A549 (cell line): ENCODE measurements at places on chromosomes 1 and 21. TPM values are rescaled to one million over a fixed set of nuclear protein-coding genes. Genes with fewer than 3 reads are reported as not detected.

GRCh38 chr21:43957611-43958362 is 54.3 kb upstream of the TRAPPC10 start:
- no peak for DNase-seq

DNA sequence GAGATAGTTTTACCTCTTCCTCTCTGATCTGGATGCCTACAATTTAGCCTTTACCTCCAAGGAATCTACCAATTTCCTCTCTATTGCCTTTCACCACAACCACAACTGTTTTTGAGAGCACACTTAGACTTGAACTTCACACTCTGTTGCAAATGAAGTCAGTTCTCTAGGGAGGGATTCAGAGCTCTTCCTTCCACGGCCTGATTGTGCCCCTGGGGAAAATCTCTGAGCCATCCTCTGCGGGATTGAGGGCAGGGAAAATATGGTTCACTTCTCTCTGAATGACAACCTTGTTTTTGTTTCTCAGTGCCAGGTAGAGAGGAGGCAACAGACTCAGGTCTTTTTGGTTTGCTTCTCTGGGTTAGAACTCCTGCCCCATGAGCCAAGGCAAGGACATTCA is 35.4 kb upstream of the BCL10 start:
- DNase-seq = no peak

DNA sequence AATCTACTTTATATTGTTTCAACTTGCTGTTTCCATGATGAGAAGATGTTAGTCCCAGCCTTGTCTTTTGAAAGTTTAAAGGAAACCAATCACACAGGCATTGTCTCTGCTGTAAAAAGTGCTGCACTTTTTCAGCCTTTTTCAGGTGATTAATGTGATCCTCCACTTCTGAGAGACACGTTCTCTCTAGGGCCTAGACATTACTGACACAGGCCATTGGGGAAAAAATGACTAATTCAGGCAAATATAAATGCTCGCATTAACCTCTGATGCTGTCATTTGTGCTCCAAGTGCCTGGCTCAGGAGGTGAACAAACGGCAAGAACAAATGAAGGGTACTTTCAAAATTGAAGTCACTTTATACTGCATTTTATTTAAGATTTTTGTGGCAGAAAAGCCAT is 32.4 kb upstream of the RGS7 start:
- no peak for DNase-seq

GRCh38 chr1:42138586-42138985 is 14.6 kb upstream of the GUCA2B start:
- no peak for DNase-seq

Gene SNX27
- 11.0 to 13.6 TPM (median 12.8 TPM) in 3 replicates for polyA plus RNA-seq

Gene ESPN
- 0.17 to 0.28 TPM (median 0.18 TPM) in 3 replicates for polyA plus RNA-seq

Gene MAB21L3
- polyA plus RNA-seq = 0.03 TPM in 2 of 3 replicates, not detected in the other

Gene UBL4B
- polyA plus RNA-seq = not detected in 3 replicates
